ENCODE measurements at places on chromosomes 6 and 20.

- DNase-seq, result no peak
Measured at GRCh38 chr6:81636930-81637568, 115.4 kb downstream of the TENT5A start.

DNA sequence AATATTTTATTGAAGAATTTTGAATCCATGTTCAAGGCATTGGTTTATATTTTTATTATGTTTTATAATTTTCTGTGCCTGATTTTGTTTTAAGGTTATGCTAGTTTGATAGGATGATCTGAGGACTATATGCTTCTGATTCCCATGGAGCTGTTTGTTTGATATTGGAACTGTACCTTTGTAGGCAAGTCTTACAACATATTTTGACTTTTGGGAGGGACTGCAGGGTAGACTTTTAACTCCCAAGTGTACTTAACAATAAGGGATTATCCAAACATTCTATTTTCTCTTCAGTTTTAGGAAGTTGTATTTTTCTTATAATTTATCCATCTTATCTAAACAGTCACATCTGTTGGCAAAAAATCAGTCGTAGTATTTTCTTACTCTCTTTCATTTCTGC lies 82.6 kb downstream of the HIVEP1 start:
- DNase-seq, result no peak

DNA sequence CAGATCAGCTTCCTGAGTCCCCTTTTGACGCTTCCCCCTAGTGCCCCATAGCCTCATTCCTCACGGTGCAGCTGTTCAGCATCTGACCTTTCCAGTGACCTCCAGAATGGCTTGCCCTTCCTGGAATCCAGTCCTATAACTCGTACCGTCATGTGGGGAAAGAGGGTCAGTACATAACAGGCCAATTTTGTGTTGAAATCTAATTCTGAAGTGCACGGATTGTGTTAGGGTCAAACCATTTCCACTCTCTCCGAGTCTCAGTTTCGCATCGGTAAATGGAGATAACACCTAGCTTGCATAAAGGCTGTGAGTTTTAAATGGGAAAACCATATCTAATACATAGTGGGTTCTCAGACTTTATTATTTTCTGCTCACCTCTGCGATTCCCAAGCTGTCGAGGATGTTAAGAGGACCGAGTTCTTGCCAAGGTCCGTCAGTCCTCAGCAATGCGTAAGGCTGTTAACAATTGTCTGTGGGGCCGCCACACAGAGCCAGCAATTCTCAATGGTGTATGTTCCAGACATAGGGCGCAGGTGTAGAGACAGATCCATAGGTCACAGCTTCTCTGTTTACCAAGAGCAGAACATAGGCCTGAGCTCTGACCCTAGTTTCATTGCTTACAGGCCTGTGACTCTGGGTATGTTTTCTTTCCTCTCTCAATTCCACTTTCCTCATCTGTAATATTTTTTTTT lies 45.5 kb upstream of the CCR6 start:
- DNase-seq, result no peak

DNA sequence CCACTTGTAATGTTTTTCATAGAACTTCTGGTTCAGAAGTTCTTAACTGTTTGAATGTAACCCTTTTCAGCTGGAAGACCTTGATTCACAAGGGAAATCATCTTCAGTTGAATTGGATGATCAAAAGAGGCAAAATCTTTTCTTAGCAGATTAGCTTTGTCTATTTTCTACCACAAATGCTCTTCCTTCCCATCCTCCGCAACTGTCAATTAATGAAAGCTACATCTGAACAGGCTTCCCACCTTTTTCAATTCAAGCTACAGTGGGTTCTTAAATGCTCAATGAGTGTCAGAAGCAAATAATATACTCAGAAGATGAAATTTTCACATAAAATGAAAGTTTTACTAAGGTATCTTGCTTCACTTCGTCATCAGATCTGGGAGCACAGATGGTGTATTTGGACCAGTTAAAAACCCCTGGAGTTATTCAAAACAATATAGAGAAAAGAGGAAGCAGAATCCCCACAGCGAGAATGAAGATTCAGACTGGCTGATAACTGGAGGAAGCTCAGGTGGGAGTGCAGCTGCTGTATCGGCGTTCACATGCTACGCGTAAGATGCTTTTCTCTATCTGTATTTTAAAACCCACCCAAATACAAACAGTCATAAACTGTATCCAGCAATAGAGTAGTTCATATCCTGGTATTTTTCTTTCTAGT lies 19.4 kb downstream of the QRSL1 start:
- DNase-seq, result no peak

- DNase-seq, result no peak
Measured at GRCh38 chr6:12939314-12939713, 222.7 kb downstream of the PHACTR1 start.

DNA sequence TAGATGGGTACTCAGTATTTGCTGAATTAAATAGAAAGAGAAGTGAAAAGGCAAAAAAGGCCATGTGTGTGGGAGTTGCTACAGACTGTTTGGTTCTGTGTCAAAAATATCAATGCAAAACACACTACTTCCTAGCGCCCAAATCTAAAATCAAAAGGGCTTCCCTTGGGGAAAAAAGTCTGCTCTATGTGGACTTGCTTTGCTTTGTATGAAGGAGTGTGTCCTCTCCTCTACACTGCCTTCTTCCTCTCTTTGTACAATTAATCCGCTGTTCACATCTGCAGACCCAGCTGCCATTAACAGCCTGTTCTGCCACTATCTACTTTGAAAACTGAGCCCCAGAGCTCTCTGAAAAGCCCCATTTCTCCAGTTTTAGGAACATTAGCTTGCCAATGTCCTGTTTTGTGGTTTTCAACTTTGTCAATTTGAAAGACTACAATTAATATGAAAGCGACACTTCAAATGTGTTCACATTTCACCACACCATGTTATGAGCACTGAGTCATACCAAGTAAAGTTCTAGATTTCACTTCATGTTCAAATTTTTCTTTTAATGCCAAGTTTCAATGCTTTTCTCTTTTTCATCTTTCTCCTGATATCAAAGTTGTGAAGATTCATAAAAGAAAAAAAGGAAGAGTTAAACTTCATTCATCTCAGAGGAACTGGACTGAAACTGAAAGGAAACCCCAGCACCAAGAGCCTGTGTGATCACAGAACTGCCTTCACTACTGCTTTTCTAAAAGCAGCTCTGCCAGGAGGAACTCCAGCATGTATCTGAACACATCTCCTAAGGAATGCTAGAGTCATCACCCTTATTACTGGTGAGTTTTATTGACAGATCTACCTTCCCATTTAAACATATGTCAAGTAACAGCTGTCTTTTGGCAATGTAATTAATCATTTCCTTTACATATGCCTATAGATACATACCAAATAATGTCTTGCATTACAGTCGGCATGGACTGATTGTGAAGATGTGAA lies 102.6 kb downstream of the KIF13A start:
- DNase-seq, result no peak

DNA sequence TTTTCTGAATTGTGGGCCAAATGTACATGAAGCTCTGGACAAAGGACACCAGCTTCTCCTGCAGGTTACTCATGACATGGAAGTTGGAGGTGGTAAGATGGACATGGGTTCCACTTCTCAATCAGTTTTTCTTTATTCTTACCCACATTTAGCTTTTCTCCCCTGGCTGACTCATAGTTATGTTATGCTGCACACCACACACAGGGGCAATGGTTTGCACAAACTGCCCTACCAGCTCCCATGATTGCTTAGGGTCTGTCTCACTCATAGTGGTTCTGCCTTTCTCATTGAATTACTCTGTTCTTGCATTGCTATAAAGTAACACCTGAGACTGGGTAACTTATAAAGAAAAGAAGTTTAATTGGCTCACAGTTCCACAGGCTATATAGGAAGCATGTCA lies 4.5 kb upstream of the CD109 start:
- DNase-seq, result no peak

DNA sequence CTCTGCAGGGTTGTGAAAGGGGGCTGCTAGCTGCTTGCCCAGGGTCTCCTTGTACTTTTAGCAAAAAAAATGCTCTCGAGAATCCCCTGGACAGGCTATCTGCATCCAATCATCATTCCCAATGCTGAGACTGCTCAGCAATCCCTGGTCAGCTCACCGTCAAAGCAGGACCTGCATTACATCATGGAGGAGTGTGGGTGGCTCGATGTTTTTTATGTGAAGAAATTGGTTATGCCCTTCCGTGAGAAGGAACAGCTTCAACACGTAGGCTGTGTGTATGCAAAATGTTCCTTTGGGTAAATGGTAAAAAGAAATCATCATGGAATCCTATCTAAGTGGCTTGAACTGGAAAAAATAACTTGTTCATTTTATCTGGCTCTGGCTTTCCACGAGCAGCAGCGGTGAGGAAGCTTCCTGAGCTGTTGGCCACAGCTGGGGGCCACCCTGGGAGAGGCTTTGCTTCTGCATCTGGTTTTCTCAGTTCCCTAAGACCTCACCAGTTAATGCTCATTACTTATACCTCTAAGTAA lies 111.4 kb downstream of the FYN start:
- no peak for DNase-seq

GRCh38 chr6:167750956-167751358 lies 75.8 kb upstream of the AFDN start:
- DNase-seq, result peak; percentile 93

DNA sequence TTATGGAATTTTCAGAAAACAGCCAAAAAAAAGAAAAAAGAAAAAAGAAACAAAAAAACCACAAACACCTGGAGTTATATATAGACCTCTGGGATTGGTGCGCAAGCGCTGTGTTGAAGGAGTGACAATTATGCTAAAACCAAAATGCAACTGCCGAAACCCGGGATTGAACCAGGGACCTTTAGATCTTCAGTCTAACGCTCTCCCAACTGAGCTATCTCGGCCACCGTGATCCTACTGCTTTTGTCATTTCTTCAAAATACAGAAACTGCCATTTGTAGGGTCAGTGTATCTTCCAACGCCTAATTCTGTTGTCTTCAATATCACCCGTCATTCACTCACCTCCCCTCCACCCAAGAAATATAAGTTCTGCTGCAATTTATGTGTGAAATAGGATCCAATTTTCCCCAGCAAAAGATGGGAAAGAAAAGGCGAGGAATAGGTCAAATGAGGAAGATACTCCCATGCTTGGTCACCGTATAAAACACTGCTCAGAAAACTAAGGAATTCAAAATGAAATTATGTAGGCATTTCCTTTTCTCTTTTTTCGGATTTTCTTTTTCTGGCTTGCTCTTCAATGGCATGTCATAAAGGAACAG lies 116.0 kb downstream of the TRIM27 start:
- no peak for DNase-seq

DNA sequence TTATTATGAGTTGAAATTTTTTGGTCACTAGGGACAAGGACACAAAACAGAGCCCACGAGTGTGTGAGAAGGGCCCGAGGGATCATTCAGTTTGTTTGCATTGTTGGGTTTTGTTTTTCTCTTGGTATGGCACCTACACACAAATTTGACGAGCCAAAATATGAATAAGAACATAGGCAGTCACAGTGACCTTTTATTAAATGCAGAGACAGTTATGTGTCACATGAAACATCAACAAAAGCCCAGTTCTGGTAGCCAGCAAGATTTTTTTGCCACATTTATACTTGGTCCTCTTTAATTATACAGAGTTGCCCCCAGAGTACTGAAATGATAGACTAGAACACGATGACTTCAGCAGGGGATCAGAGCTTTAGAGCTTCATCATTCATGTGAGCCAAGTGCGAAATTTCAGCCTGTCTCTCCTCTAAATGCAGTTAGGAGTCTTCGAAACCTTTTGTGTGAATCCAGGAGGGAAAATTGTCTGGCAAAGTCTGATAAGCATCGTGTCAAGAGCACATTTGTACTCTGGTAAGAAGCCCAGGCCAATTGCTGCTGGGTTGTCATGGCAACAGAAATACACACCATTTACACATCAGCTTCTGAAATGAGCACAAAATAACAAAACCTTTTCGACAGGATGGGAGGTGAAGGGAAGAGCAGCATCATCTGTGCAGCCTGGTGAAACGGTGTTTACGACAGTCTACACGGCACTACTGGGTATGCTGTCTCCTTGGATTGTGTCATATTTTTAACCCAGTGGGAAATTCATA lies 79.2 kb upstream of the RIPOR2 start:
- DNase-seq, result no peak

DNA sequence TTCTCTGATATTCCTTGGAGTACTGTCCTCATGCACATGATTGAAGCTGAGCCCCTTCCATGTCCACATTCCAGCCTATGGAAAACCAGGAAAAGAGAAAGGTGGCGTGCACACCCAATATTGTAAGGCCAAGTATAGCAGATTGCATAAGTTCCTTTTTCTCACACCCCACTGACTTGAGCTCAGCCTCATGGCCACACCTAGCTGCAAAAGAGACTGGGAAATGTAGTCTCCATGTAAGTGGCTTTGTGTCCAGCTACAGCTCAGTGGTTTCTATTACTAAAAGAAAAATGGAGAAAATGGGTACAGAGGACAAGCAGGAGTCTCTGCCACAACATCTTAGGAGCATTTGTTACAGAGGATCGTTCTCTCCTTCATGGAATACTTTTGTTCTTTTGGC lies 10.8 kb upstream of the UST start:
- no peak for DNase-seq

Data from cerebellar nuclear complex (tissue), 1 donor.